ENCODE measurements at places on chromosomes 5 and 9. TPM values are rescaled to one million over a fixed set of nuclear protein-coding genes. Genes with fewer than 3 reads are reported as not detected.

DNA sequence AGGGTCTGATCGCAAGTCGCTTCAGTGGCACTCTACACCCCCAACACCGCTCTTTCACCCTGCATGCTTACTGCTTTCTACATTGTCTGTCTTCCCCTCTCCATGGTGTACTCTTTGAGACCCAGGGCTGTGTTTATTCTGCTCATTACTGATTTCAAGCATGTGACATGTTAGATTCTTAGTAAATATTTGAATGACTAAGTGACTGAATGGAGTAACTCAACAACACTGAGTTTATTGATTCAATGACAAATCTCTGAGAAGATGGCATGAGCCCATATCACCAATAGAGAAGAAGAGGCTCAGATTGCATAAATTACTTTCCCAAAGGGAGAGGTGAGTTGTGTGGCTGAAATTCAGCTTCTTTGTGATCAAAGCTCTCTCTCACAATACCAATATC, 89.7 kb upstream of the OSMR start:
- no peak for DNase-seq

- DNase-seq: no peak
Measured at GRCh38 chr9:123335193-123335985, 20.6 kb upstream of the CRB2 start.

DNA sequence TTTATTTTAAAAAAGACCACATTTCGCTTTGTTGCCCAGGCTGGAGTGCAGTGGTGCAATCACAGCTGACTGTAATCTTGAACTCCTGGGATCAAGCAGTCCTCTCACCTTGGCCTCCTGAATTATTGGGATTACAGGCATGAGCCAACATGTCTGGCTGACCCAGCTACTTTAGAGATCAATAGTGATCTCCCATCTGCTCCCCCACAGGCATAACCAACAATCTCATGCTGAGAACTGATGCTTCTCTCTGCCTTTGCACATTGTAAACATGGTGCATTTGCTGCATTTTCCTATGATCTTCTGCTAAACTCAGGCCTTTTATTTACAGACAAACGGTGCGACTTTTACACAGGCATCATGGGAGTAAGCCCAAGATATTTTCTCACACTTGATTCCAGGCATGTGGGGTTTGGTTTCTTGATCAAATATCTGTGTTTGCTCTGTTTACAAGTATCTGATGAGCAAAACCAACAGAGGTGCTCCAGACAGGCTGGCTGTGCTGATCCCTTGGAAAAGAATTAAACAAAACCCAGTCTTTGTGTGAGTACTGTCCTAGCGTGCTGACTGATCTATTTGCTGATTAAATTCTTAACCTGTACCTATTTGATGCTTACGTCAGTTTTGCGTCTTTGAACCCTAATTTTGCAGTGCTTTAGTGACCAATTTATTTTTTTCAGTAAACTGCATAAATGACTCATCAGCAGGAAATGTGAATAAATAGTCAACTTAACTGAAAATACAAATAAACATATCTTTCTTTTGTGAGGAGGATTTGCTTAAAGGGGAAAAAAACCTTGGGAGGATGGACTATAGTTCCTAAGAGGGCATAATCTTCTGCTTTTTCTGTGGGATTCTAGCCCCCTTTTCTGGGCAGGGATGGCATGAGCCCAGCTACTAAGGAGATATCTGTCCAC, 191.7 kb upstream of the NR3C1 start:
- no peak for DNase-seq

GRCh38 chr5:170254056-170254455, 21.3 kb downstream of the C5orf58 start:
- peak; percentile 88 for DNase-seq

- DNase-seq: no peak
Measured at GRCh38 chr5:143174714-143175398, 228.6 kb downstream of the NR3C1 start.

DNA sequence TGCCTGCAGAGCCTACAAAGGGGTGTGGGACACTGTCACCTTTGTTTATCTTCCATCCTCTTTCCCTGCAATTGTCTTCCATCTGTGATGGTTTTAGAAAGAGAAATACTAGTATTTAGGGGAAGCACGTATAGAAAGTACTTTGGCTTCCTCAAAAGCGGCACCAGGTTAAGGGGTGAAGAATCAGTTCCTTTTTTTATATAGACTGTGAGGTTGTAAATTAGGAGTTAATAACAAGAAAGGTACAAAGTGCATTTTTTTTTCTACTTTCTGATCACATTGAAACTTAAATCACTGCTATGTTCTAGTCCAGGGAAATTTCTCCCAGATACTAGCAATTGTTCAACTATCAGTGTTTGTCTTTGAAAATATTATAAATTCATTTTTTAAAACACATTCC, 219.3 kb downstream of the CEMIP2 start:
- DNase-seq: no peak

GRCh38 chr9:109442716-109443115, 55.4 kb downstream of the PTPN3 start:
- no peak for DNase-seq

GRCh38 chr9:127116957-127117356, 5.5 kb downstream of the ANGPTL2 start:
- peak; percentile 60 for DNase-seq

- no peak for DNase-seq
Measured at GRCh38 chr5:38642189-38642911, 85.9 kb upstream of the LIFR start.

DNA sequence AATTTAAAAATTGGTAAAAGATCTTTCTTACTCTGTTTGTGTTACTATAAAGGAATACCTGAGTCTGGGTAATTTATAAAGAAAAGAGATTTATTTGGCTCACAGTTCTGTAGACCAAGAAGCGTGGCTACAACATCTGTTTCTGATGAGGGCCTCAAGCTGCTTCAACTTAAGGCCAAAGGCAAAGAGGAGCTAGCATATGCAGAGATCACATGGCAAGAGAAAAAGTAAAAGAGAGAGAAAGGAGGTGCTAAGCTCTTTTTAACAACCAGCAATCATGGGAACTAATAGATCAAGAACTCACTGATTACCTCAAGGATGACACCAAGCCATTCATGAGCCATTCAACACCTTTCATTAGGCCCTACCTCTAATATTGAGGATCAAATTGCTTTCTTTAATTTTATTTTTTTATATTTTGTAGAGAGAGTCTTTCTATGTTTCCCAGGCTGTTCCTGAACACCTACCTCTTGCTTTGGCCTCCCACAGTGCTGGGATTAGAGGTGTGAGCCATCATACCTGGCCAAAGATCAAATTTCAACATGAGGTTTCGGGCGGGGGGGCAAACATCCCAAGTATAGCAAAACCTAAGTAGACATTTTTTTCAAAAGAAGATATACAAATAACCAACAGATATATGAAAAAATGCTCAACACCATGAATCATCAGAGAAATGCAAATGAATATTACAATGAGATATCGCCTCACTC, 16.0 kb upstream of the SHC3 start:
- no peak for DNase-seq

GRCh38 chr5:55603922-55604321, 69.2 kb upstream of the PLPP1 start:
- DNase-seq: no peak

DNA sequence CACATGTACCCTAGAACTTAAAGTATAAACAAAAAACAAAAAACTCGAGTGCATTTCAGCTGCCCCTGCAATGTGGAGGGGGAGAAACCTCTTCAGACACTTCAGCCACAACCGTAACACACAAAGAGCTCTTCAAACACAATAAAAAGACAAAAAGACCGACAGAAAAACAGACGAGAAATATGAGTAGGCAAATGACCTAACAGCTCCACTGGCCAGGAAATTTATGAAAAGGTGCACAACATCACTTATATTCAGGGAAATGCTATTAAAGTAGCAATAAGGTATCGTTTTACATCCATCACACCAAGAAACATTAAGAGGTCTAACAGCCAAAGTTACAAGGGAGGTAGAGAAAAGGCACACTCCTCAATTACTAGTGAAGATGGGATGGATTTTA, 6.2 kb downstream of the ZBED3 start:
- DNase-seq: no peak

Gene WWC1
- total RNA-seq: 2.4 TPM

Gene SVEP1
- not detected for total RNA-seq

Gene CCDC171
- 1.6 TPM for total RNA-seq

Gene POLR3G
- total RNA-seq: 25.1 TPM
